Skeletal muscle tissue (tissue), 5 donors: ENCODE measurements at places on chromosomes 2 and 18. TPM values are rescaled to one million over a fixed set of nuclear protein-coding genes. Genes with fewer than 3 reads are reported as not detected.

MAP3K19 gene
- total RNA-seq: not detected

CAMKMT gene
- 5.2 TPM for total RNA-seq

CENPA gene
- 2.6 TPM for total RNA-seq

RPRM gene
- 3.1 TPM for total RNA-seq

BCL11A gene
- 4.2 TPM for total RNA-seq

DSG1 gene
- total RNA-seq: not detected

EFHD1 gene
- total RNA-seq: 2.1 TPM

ASIC4 gene
- not detected for total RNA-seq

ADRA2B gene
- 2.1 TPM for total RNA-seq

WIPF1 gene
- total RNA-seq: 16.2 TPM

DYNAP gene
- not detected for total RNA-seq

GCG gene
- total RNA-seq: 5.2 TPM

EDAR gene
- total RNA-seq: not detected

MPP4 gene
- under 0.01 TPM for total RNA-seq

LYPD1 gene
- total RNA-seq: 4.2 TPM

L3MBTL4 gene
- 5.2 TPM for total RNA-seq

BOK gene
- total RNA-seq: 25.1 TPM

MTX2 gene
- total RNA-seq: 27.7 TPM

KLHL14 gene
- 0.52 TPM for total RNA-seq

EVX2 gene
- total RNA-seq: under 0.01 TPM

COL3A1 gene
- 6,920 TPM for total RNA-seq

APCDD1 gene
- 2.6 TPM for total RNA-seq

CRYGD gene
- not detected for total RNA-seq

CGREF1 gene
- total RNA-seq: 2.1 TPM

TFCP2L1 gene
- under 0.01 TPM for total RNA-seq

CFAP65 gene
- total RNA-seq: not detected

MC4R gene
- 0.52 TPM for total RNA-seq

DBI gene
- total RNA-seq: 76.7 TPM

ANKRD36C gene
- 72.0 TPM for total RNA-seq

SFTPB gene
- total RNA-seq: not detected

LYG2 gene
- not detected for total RNA-seq

GPAT2 gene
- total RNA-seq: 7.8 TPM

FIGN gene
- total RNA-seq: 1.0 TPM

LRP2 gene
- under 0.01 TPM for total RNA-seq

STPG4 gene
- total RNA-seq: not detected

SLC23A3 gene
- total RNA-seq: 0.52 TPM

ETAA1 gene
- 4.2 TPM for total RNA-seq

CABYR gene
- total RNA-seq: 3.1 TPM

DNAJC10 gene
- 27.1 TPM for total RNA-seq

PLEK gene
- total RNA-seq: 9.4 TPM

HOXD13 gene
- under 0.01 TPM for total RNA-seq

CAPN14 gene
- not detected for total RNA-seq

ANKZF1 gene
- total RNA-seq: 27.7 TPM

SLC39A6 gene
- total RNA-seq: 35.5 TPM

ABHD1 gene
- not detected for total RNA-seq

RESP18 gene
- not detected for total RNA-seq

TRAPPC8 gene
- 44.9 TPM for total RNA-seq

PRKAG3 gene
- total RNA-seq: 9.9 TPM
